ENCODE measurements at places on chromosomes 11 and 22.

GRCh38 chr22:41001722-41002122, 50.5 kb downstream of the RBX1 start:
- peaks cover 5% of the 10 kb centered on the region for H3K4me1 ChIP-seq
- H3K36me3 ChIP-seq, result no peaks in the 10 kb centered on the region
- H3K27me3 ChIP-seq, result no peaks in the 10 kb centered on the region

- no peak for DNase-seq
- H3K36me3 ChIP-seq, result peaks cover 4% of the 10 kb centered on the region
- no peak overlapping the region for H3K4me3 ChIP-seq
- H3K27me3 ChIP-seq, result no peaks in the 10 kb centered on the region
- H3K4me1 ChIP-seq, result peaks cover 6% of the 10 kb centered on the region
These were observed 136.0 kb downstream of the SWAP70 start for GRCh38 chr11:9799886-9800285.

- peaks cover 20% of the 10 kb centered on the region for H3K27me3 ChIP-seq
- no peaks in the 10 kb centered on the region for H3K36me3 ChIP-seq
- peak overlapping the region; percentile 87 for H3K4me3 ChIP-seq
- peaks cover 25% of the 10 kb centered on the region for H3K4me1 ChIP-seq
- no peak overlapping the region for H3K27ac ChIP-seq
- no peak for DNase-seq
These were observed 411 bp downstream of the ACTN3 start for GRCh38 chr11:66546966-66547661.

- H3K27me3 ChIP-seq, result peaks cover 13% of the 10 kb centered on the region
- no peak overlapping the region for H3K27ac ChIP-seq
These were observed 3.4 kb downstream of the EMID1 start for GRCh38 chr22:29208879-29209623.

DNA sequence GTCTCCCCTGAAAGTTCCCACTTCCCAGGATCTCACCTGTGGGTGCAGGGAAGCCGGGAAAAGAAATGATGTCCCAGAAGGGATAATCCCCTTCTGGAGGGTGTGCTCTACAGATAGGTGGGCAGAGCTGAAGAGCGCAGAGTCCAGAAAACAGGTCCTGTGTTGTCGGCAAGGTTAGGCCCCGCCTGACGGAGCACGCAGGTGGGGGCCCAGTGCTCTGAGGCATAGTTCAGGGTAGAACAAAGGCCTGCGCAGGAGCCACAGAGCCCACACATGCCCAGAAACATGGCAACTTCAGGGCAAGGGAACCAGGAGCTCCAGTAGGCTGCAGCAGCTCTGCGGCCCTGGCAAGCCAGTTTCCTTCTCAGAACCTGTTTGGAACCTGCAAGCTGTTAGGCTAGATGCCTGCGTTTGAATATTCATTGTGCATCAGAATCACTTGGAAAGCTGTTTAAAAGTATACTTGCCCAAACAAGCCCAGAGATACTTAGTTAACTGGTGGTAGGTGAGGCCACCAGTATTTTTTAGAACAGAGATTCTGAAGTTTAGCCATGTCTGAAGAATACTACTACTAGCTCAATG, 386.6 kb downstream of the BUD13 start:
- no peak overlapping the region for H3K4me3 ChIP-seq
- peaks cover 19% of the 10 kb centered on the region for H3K27me3 ChIP-seq
- no peaks in the 10 kb centered on the region for H3K4me1 ChIP-seq
- H3K27ac ChIP-seq, result no peak overlapping the region

DNA sequence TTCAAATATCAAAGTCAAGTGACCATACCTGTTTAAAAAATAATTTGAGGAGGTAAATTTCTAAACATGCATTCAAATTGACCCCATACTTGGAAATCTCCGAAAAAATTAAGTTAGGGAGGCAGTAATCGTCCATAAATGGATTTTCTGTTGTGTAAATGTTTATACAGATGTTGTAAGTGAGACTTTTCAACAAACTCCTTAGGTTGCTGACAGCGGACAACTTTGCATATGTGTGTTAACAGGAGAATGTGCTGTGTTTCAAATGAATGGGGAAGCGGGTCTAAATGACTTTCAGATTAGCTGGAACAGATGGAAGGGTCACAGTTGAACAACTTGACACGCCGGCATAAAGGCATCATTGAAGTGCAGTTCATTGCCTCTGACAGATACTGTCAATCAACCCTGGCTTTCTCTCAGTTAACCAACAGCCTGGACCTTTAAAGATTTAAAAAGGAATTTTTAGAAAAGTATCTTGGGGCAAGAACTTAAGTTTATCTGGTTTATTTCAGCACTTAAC, 98.2 kb upstream of the DBX1 start:
- no peak overlapping the region for H3K27ac ChIP-seq
- H3K36me3 ChIP-seq, result no peaks in the 10 kb centered on the region
- peaks cover 90% of the 10 kb centered on the region for H3K27me3 ChIP-seq

- H3K4me3 ChIP-seq, result no peak overlapping the region
- H3K4me1 ChIP-seq, result peaks cover 91% of the 10 kb centered on the region
- H3K27ac ChIP-seq, result peak overlapping the region; percentile 29
- DNase-seq, result no peak
- H3K27me3 ChIP-seq, result no peaks in the 10 kb centered on the region
These were observed 47.8 kb downstream of the TEAD1 start for GRCh38 chr11:12721816-12722604.

- no peaks in the 10 kb centered on the region for H3K27me3 ChIP-seq
- no peak overlapping the region for H3K4me3 ChIP-seq
- no peaks in the 10 kb centered on the region for H3K36me3 ChIP-seq
These were observed 22.7 kb downstream of the KCNJ4 start for GRCh38 chr22:38432264-38432663.

DNA sequence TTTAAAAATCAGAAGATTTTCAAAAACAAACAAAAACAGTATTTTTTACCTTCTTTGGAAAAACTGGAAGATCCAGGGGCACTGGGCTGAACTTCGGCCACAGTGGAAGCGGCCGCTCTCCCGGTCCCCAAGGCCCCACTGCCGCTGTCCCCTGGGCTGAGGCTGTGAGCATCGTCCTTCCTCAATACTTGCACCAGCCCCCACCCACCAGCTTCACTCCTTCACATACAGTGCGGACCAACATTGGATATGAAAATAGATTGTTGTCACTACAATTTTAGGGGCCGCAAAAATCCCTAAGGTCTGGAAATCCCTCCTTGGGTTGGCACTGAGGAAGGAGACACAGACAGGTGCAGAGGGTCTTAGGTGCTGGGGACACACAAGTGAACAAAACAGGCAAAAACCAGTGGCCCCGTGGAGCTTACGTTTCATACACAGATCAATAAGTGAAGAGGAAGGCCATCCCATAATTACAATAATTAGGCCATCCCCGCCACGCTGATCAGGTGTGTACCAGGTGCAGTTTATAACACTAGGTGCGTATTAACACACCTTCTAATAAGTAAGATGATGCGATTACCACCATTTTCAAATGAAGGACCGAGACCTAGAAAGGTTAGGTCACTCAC, 28.2 kb upstream of the SLC22A12 start:
- no peaks in the 10 kb centered on the region for H3K36me3 ChIP-seq
- H3K4me1 ChIP-seq, result peaks cover 35% of the 10 kb centered on the region
- no peaks in the 10 kb centered on the region for H3K27me3 ChIP-seq

- no peak for DNase-seq
- no peaks in the 10 kb centered on the region for H3K4me1 ChIP-seq
- no peak overlapping the region for H3K4me3 ChIP-seq
- H3K27me3 ChIP-seq, result peaks cover 21% of the 10 kb centered on the region
These were observed 874 bp upstream of the PLAAT4 start for GRCh38 chr11:63535734-63536133.

DNA sequence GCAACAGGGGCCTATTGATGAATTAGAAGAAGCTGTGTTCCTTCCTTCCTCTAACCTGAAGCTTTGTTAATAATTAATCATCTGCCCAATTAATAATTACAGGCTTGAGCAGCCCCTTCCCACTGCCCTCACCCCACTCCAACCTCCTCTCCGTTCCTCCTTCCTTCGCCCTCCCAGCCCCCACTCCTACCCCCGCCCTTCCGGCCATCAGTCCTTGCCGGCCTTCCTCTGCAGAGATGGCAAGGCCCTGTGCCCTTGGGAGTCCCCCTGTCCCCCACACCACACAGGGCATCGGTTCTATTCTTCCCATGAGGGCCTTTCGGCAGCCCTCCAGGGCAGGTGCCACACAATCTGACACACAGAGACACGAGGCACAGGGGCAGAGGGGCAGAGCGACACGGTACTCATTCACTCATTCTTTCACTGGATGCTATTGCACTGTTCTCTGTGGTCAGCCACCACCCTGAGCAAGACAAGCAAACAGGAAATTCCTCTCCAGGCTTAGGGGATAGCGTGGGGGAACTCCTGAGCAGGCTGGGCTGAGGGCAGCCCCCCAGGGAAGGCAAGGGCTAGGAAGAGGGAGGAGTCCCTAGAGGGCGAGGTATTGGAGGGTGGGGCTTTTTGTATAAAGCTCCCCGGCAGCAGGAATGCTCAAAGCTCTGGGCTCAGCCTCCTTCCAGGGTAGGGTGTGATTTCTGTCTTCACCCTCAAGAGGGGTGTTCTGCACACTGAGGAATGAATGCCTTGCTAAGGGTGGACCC, 14.7 kb downstream of the MGAT3 start:
- H3K27ac ChIP-seq, result peak overlapping the region; percentile 97
- H3K27me3 ChIP-seq, result no peaks in the 10 kb centered on the region
- H3K4me1 ChIP-seq, result peaks cover 58% of the 10 kb centered on the region
- peak overlapping the region; percentile 57 for H3K4me3 ChIP-seq

DNA sequence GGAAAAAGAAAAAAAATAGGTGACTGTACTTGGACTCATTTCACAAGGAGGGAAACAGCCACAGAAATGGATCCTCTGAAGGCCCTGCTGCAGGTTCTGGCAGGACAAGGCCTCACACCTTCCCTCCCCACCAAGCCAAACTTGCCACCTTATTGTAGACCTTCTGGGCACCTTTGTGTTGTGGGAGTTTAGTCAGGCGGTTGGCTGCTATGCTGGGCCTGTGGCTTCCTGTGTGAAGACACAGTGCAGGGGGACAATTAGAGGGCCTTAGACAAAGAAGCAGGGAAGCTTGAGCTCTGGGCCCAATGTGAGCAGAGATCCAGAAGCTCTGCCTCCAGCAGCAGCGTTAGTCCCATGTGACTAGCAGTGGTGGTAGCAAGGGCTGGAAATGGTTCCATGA, 4.2 kb downstream of the RAB1B start:
- H3K27me3 ChIP-seq, result peaks cover 10% of the 10 kb centered on the region
- DNase-seq, result no peak
- H3K36me3 ChIP-seq, result peaks cover 5% of the 10 kb centered on the region
- peaks cover 17% of the 10 kb centered on the region for H3K4me1 ChIP-seq
- H3K27ac ChIP-seq, result no peak overlapping the region

DNA sequence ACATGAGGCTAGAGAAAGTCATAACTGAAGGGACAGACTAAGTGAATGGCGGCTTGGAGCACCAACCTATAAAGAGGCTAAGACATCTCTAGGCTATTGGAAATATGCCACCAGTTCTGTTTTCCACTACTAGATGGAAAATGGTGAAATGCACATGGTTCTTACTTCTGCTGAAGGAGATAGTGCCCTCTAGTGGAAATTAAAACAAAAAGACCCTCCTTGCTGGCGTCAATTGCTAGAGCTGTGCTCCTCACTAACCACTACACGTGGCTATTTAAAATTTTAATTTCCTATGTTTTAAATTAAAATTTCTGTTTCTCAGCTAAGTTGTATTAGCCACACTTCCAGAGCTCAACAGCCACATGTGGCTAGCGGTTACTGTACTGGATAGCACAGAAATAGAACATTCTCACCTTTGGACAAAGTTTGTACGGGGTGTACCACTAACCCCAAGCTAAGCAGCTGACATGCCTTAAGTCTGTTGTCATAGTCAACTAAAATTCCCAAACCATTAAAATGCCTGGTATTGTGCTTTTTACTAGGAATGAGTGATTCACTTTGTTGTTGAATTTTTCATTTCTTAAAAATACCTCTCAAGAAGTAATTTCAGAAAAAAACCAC, 34.1 kb upstream of the CALCA start:
- H3K4me3 ChIP-seq, result no peak overlapping the region
- H3K4me1 ChIP-seq, result peaks cover 17% of the 10 kb centered on the region
- no peak for DNase-seq
- no peaks in the 10 kb centered on the region for H3K36me3 ChIP-seq

- peaks cover 5% of the 10 kb centered on the region for H3K4me1 ChIP-seq
- no peaks in the 10 kb centered on the region for H3K36me3 ChIP-seq
- H3K27ac ChIP-seq, result no peak overlapping the region
- H3K27me3 ChIP-seq, result peaks cover 7% of the 10 kb centered on the region
- H3K4me3 ChIP-seq, result no peak overlapping the region
- no peak for DNase-seq
These were observed 88.9 kb downstream of the RRM1 start for GRCh38 chr11:4183410-4184057.

- H3K4me1 ChIP-seq, result peaks cover 41% of the 10 kb centered on the region
- H3K27ac ChIP-seq, result no peak overlapping the region
- no peak for DNase-seq
- H3K36me3 ChIP-seq, result peaks cover 5% of the 10 kb centered on the region
- no peak overlapping the region for H3K4me3 ChIP-seq
These were observed 74.4 kb downstream of the PPP2R1B start for GRCh38 chr11:111691741-111692140.

DNA sequence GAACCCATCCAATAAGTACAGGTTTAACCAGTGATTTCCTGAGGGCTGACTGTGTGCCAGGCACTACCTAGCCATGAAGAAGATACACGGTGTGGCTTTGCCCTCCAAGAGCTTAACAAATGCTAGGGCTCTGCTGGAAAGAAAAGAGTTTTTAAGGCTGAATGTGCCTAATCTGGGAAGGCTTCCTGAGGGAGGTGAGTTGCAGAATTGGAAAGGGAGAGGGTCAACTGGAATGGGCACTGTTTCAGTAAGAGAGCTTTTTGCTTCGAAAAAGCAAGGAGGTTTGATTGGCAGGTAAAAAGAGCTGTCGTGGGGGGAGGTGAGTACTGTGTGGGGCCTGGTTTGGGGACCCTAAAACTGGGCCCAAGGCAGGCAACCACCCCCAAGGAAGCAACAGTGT, 2.7 kb downstream of the FAM83F start:
- peak overlapping the region; percentile 77 for H3K4me3 ChIP-seq
- peak overlapping the region; percentile 79 for H3K27ac ChIP-seq
- H3K4me1 ChIP-seq, result peaks cover 74% of the 10 kb centered on the region
- no peak for DNase-seq

GRCh38 chr11:68686486-68686885, 2.1 kb downstream of the GAL start:
- H3K27me3 ChIP-seq, result peaks cover 90% of the 10 kb centered on the region
- no peak for DNase-seq
- no peak overlapping the region for H3K27ac ChIP-seq
- no peaks in the 10 kb centered on the region for H3K4me1 ChIP-seq
- no peak overlapping the region for H3K4me3 ChIP-seq

GRCh38 chr22:36745301-36745995, 30.5 kb downstream of the IFT27 start:
- DNase-seq, result no peak
- H3K4me1 ChIP-seq, result no peaks in the 10 kb centered on the region
- no peak overlapping the region for H3K27ac ChIP-seq

- H3K27me3 ChIP-seq, result no peaks in the 10 kb centered on the region
- H3K36me3 ChIP-seq, result no peaks in the 10 kb centered on the region
- no peaks in the 10 kb centered on the region for H3K4me1 ChIP-seq
- H3K27ac ChIP-seq, result no peak overlapping the region
- no peak for DNase-seq
These were observed 110.6 kb downstream of the SCN3B start for GRCh38 chr11:123543797-123544196.

Measured in neural crest cell (in vitro differentiated cells).